NCI-H2029 treated with DMSO at 0.1 percent for 48 hours (cell line): ENCODE measurements at places on chromosomes 4 and X.

- no peak for DNase-seq
Observed at GRCh38 chr4:87390551-87390890, 467 bp downstream of the HSD17B11 start.

DNA sequence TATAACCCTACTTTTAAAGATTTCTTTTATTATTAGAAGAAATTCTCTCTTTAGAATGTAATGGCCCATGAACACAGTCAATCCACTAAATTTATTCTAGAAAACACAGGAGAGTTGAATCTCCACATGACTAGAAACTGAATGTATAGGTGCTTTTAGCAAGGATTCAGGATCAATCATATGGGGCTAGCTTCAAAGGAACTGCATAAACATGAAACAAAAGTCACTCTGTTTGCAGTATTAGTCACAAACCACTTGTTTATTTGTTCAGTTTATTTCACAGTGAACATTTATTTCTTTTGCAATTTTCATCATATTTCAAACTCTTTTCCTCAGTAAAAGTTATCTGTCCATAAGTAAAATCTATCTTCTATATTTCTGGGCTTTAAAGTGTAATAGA, 1604.6 kb downstream of the PCDH18 start:
- DNase-seq, result no peak

GRCh38 chr4:102452854-102453253, 48.3 kb upstream of the NFKB1 start:
- no peak for DNase-seq

GRCh38 chr4:138916763-138917162, 98.8 kb upstream of the NOCT start:
- no peak for DNase-seq

DNA sequence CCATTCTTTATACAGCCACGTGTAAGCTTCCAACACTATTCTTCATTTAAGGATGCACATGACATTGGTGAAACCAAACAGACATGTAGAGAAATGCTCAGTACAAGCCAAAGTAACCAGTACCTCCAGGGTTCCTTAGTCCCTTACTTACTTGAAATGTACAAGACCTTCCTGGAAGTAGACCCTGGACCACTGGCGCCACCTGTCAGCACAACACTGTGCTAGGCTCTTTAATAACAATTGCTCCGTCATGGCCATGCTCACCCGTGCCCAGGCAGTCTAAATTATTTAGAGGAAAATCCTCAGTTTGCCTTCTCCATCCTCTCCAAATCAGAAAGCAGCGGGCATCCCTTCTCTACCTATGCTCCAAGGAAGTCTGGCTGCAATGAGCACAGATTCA, 52.7 kb downstream of the ADGRA3 start:
- no peak for DNase-seq

- DNase-seq, result no peak
Observed at GRCh38 chr4:182228991-182229577, 14.1 kb upstream of the TENM3 start.

DNA sequence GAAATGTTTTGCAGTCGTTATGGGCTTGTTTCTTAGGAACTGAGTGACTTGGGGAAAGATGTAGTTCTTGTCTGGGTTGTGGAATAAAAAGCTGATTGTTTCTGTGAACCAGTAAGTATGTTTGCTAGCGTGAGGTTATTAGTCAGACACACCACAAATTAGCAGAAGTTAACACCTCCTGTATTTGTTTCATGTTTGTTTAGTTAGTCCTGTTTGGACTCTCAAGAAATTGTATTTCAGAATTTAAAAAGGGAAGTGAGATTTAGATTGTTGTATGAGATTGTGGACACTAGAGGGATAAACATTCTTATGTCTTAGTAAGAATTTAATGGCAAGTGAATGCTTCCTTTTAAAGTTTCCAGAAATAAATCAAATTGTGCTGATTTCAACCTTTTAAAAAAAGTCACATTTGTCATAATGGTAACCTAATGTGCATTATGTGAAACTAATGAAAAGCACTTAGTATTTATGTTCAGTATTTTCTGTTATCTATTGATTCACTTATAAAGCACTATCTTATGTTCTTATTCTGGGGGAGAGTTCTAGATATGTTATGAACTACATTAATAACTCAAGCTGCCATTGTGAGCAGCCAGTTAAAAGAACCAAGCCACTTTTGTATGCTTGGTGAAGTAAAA, 25.6 kb downstream of the ATP10D start:
- no peak for DNase-seq

GRCh38 chrX:107227780-107228485, 21.5 kb downstream of the DNAAF6 start:
- DNase-seq, result no peak

GRCh38 chr4:162522724-162523123, 358.9 kb upstream of the FSTL5 start:
- DNase-seq, result no peak

DNA sequence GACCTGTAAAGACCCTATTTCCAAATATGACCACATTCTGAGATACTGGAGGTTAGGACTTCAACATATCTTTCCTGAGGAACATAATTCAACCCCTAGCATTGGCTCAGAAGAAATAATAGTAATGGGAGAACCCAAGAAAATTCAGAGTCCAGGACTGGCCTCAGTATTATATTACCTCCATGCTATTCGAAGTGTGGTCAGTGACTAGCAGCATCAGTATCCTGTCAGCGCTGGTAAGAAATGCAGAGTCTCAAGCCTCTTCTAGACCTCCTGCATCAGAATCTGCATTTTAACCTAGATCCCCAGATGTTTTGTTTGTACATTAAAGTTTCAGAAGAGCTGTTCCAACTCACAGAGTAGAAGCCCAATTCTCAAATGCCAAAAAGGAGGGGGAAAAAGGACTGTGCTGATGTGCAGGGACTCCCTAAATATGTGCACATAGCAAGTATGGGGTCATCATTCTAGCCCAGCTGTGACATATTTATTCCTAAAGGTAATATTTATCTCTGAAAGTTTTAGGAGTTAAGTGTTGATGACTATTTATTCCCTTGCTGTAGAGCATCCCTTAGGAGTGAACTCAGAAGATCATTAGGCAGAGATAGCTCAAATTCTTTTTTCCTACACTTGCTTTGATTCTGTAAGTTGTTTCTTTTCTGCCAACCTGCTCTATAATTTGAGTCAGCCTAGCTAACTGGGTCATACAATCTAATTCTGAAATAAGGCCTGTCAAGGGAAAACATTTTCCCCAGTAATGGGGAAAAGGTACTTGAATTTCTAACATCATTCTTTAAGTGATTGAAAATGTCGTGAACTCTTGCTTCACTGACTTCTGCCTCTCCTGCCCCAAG, 361.9 kb downstream of the ARHGAP24 start:
- DNase-seq, result no peak

- no peak for DNase-seq
Observed at GRCh38 chr4:21915761-21916160, 32.8 kb downstream of the KCNIP4 start.

DNA sequence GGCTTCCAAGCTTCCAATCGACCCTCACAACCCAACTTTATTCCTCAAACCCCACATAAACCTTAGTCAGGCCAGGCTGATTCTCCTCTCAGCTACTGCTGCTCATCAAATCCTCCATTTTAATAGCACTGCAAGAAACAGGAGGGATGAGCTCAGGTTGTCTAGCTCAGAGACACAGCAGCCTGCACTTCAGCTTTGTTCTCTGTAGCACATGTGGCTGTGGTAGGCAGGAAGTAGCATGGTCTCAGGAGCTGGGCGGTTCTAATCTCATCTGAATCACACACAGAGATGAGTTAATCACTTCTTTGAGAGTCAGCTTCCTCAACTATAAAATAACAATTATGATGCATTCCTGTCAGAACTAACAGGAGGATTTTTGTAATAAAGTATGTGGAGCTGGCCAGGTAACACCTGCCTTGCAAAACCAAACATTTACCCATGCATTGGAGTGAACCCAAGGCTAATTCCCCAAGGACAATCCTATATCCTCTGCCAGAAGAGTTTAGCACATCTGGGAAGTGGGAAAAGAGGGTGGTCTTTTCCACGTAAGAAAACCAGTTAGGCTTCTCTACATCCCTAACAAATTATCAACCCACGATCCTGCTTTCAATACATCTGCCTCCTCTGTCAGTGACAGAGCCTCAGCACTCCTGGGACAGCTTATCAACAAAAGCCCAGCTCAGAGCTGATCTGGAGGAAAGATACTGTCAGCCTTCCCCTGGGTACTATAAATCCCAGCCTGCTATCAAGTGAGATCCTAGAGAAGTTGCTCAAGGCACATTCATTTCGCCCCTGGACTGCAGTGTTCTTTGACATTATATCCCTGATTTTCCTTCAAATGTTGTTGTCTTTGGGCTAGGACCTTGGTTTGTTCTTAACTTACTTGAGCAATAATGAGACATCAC, 32.8 kb downstream of the ELOVL6 start:
- DNase-seq, result peak; percentile 50

DNA sequence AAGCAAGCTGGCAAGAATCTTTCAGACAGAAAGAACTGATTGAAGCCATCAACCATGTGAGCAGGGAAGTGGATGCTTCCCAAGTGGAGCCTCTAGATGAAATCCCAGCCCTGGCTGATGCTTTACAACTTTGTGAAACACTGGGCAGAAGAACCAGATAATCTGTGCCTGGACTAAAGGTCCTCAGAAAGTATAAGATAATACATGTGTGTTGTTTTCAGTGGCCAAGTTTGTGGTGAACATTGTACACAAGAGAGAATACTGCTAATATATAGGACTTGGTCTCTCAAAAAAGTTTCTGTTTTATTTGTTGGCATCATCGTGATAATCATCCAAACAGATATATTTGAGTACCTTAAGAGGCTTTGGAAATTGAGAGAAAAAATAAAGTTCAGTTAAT, 1367.8 kb upstream of the IGFBP7 start:
- DNase-seq, result no peak

DNA sequence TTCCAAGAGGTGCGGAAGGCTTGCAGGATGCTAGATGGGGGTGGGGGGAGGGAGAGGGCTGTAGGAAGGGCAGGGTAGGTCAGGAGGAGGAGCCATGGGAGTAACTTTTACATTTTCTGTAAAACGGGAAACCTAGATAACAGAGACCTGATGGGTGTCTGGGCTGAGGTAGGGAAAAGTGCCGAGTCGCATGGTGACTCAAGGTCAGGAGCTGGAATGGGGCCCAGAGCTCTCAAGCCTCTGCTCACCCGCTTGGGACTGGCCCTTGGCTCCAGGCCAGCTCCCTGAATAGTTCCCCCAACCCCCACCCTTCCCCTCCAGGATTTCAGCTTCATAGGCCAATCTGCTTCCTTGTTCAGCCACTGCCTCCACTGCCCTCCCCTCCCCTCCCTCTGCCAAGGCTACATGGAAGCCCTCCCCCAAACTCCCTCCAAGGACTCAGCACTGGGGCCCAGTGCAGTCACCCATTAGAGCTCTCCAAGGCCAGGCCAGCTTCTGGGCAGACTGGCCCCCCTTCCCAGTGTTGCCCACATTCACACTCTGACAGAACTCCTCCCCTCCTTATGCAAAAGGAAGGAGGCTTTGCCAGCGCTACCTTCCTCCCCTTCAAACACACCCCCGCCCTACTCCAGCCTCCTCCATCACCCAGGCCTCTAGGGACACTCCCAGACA, 43.6 kb downstream of the TSC22D3 start:
- peak; percentile 33 for DNase-seq

DNA sequence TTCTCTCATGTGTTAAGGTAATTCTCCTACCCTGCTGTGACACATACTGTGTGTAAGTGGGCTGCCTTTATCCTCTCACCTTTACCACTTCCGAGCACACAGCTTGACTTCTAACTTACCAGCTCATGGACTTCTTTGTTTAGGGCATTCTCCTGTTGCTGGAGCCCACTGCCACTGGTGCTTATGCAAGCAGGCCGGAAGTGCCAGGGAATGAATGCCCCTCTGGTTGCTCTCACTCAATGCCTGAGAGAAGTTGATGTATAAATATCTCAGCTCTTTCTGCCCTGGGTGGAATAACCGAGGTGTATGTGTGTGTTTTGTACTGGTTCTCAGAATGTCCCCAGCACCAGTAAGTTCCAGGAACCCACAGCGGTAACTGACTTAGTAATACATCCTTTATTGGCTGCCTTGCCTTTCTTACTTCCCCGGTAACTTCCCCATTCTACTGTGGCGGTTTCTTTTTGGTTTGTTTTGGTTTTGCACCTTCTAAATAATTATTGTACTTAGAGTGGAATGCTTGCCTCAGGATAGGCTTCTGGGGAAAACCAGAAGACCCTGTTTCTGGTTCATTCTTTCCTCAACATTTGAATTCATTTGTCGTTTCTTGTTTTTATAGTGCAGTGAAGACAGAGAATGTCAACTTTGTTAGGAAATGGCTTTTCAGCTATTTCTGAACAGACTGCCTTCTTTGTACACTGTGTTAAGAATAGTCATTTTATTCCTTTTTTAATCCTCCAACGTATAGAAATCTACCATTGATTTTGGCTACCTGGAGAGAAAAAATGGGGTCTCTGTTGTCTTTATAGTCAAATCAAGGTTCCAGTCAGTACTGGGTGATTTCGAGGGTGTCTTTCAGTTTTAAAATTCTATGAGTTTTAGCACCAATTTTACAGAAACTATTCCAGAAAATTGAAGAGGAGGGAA, 45.4 kb downstream of the CXorf58 start:
- DNase-seq, result no peak

GRCh38 chr4:185965426-185966384, 103.3 kb upstream of the TLR3 start:
- DNase-seq, result no peak

DNA sequence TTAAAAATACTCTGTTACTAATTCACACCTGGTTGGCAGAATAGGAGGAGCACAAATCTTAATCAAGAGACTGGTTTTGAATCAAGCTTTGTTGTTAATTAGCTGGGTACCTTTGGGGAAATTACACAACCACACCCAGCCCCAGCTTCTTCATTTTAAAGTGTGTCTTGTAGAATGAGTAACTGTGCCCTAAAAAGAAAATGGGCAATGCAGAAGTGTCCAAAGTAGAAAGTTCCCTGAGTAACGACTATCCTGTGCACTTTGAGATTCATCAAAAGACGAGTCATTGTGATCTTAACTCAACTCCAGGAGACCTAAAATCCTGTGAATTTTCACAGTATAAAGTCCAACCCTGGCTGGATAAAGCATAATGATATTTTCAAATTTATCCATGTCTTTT, 792.3 kb upstream of the HS3ST1 start:
- no peak for DNase-seq

GRCh38 chrX:120315776-120316175, 4.5 kb upstream of the TMEM255A start:
- no peak for DNase-seq

- no peak for DNase-seq
Observed at GRCh38 chr4:2696423-2696822, 59.7 kb downstream of the TNIP2 start.

- DNase-seq, result no peak
Observed at GRCh38 chr4:170022211-170022610, 4.0 kb downstream of the MFAP3L start.

DNA sequence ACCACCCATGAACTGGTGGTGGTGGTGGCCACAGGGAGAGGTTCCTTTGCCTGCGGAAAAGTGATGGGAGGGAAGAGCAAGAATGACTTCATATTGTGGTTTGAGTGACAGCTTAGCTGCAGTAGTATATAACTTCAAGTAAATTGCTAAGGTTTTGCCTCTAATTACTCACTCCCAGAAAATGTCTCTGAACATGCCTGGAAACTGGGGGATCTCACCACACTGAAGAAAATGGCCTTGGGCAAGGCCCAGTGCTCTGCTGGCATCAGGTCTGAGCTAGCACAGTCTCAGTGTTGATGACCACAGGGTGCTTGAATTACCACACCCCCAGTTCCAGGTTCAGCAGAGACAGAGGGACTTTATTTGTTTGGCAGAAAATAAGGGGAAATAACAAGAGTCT, 2085.4 kb downstream of the ARAP2 start:
- DNase-seq, result no peak
